Astrocyte (in vitro differentiated cells and primary cell): ENCODE measurements at places on chromosomes 13 and 19. TPM values are rescaled to one million over a fixed set of nuclear protein-coding genes. Genes with fewer than 3 reads are reported as not detected.

PSG1 gene
- total RNA-seq = 0.52 and 1.0 TPM in 2 replicates

LILRB3 gene
- not detected in 2 replicates for total RNA-seq

DNA sequence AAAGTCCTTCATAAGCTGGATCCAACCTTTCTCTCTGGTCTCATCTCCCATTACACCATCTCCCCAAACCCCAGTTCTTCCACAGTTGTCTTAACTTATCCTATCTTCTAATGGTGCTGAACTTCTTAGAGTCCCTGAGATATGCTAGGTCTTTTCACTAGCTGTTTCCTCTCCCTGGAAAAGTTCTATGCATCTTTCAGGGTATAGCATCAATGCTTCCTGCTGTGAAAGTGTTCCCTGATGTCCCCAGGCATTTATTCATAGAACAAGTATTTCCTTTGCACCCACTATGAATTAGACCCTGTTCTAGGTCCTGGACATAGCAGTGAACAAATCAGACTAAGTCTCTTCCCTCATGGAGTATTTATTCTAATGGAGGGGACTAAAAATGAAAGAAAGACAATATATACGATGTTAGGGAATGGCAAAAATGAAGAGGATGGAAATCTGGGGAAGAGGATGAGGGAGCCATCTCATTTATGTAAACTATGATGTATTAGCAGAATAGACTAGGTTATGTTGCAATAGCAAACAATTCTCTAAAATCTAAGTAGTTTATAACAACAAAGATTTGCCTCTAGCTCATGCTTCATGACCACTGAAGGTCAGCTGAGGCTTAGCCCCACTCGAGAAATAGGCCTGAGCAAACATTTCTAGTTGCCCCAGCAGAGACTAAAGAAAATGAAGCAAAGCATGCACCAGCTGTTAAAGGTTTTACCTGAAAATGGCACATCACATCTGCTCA, 120.0 kb downstream of the CYSLTR2 start:
- no peak for DNase-seq

DNA sequence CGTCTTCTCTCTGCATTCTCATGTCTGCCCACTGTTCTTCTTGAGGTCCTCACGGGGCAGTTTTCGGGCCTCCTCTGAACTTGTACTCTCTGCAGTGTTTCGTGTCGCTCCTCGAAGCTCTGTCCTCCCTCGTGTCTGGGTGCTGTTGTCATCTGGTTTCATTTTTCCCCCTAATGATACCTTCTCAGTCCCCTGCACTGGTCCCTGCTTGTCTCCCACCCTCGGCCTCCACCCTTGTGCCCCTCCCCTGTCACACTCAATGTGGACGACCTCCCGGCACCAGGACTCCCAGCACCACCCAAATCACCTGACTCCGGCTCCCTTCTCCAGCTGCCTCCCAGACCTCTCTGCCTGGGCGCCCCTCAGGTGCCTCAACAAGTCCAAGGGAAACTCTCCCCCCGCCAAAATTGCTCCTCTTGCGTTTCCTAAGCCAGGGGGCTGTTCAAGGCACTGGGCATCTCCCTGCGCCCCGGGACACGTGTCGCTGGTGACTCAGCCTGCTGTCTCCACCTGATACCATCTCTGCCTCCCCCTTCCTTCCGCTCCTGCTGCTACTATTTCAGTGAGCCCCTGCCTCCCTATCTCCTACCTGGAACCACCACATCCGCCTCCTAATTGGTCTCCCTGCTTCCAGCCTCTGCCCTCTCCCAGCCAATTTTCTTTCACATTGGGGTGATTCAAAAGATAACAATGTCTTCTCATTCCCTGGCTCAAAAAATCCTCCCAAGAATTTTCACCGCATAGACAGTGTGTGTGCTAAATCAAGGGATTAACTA, 49.5 kb downstream of the RFX2 start:
- peak; percentile 87 for DNase-seq

DNA sequence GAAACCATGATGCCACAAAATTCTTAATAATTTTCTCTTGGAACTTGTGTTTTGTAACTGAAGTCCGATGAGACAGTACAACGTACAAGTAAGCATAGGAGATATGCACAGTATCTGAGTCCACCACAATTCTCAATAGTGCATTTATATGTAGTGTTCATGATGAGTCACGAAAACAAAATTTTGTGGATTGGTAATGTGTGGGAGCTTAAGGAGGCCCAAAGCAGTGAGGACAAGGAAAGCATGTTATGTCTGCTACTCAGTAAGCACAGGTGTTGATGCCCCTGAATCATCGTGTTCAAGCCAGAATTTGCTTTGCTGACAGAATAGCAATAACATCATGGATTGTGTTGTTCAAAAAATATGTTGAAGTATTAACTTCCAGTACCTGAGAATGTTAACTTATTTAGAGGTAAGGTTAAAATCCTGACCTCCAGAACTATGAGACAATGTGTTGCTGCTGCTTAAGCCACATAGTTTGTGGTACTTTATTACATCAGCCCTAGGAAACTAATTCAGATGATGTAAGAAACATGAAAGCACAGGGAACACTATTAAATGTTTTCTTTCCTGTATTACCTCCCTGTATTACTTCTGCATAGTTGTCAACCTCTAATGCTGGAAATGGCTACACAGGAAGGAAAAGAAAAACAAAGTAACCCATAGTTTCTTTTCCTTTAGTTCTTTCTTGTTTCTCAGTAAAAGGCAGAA, 201.3 kb downstream of the SLITRK6 start:
- peak; percentile 46 for DNase-seq

DNA sequence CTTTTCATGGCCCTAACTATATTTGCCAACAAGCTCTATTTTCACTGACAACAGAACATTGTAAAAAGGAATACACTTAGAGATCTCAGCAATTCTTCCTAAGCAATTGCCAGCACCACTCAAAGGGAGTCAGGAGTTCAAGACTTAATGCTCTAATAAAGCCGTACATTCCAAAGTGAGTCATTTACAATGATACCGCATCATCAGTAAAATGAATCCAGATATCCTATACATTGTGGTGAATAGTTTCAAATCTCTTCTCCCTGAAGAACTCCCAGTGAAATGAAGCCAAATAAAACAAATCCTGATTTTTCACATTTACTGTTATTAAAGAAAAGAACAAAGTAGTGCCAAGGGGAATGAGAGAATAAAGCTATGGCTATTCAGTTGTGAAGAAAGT, 2898.7 kb upstream of the PCDH20 start:
- DNase-seq = peak; percentile 50

- DNase-seq = no peak
Measured at GRCh38 chr13:60178327-60178726, 14.6 kb upstream of the DIAPH3 start.

GFY gene
- not detected in 2 replicates for total RNA-seq

DNA sequence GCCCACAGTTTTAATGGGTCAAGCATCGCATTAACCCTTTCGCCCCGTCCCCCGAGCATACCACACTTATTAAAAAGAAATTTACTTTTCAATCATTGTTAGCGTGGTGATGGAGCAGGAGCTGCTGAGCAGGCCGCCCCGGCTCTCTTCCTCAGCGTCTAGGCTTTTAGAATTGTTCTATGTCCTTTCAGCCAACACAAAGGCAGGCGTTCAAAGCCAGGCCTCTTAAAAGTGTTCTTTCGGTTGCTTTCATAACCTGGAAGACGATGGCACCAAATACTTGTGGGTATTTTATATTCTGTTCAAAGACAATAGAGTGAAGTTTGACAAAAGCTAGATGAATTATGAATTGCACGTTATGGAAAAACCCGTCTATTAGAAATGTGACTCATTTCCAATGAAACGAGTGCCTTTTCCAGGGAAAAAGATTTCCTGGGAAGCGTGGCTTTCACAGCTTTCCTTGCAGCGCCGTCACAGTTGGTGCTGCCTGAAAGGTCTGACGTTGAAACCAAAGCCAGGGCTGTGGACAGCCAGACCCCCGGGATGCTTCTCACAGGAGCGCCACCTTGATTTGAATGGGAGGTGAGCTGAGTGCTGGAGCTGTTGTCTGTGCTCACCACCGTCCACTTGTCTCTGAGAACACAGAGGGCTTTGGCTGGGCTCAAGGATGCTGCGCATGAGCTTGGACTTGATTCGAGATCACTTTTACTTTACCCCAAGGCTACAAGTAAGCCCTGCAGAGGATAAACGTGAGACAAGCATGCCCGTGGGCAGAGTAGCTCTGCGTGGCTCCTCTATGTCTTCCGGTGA, 78.8 kb downstream of the SOX1 start:
- DNase-seq = no peak

GRCh38 chr13:19725320-19725719, 57.4 kb downstream of the PSPC1 start:
- DNase-seq = no peak

RGS9BP gene
- 0.18 and 0.19 TPM in 2 replicates for total RNA-seq

- no peak for DNase-seq
Measured at GRCh38 chr19:855566-856120, 3.5 kb downstream of the ELANE start.

DNA sequence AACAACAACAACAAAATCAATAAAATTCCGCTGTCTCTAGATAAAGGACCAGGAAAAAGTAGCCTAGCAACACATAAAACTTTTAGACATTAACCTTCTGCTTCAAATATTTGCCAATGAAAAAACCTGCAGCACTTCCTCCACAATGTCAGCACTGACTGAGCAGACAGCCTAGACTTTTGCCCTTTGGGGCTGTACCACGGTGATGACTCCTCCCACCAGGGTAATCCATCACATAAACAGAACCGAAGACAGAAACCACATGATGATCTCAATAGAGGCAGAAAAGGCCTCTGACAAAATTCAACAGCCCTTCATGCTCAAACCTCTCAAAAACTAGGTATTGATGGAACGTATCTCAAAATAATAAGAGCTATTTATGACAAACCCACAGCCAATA, 30.2 kb upstream of the TRPC4 start:
- no peak for DNase-seq

DNA sequence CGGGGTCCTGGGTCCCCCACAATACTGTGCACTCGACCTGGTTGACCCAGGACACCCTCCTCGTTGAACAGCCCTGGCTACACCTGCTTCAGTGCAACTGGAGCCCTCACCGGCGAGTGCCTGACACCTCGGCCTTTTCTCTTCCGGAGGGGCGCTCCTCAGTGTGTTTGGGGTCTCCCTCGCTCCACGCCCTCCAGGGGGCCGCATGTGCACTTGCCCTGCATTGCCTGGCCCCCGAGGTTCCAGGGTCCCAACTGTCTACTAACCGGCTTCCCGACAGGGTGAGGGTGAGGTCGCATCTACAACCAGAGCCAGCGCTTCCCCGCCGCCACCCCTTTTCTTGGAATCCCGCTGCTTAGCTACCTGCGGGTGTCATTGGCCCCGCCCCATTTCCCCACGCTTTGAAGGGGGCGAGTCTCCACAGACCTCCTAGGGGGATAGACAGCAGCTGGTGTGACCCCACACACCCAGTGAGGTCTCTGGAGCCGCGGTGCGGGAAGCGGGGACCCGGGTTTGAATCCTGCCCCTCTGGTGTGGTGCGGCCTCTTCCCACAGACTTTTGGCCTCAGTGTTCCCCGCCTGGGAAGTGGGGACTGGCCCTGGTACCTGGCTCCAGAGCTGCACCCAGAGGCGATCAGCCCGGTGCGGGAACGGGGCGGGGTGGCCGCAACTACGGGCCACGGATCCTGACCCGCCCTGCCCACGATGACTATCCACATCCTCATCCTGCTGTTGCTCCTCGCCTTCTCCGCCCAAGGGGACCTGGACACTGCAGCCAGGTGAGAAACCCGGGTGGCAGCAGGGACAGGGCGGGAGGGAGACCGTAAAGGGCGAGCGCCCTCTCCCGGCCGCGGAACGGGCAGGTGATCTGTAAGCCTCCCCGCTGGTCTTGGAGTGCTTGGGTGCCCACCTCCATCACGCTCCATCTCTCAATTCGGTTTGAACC, at the start of gene ADM5:
ADM5 (plus strand) TSS at position 462 of the 946 bp plus-strand sequence; CDS start at position 706, 244 bp downstream.
- DNase-seq = no peak

ATP8B3 gene
- total RNA-seq = 3.0 and 4.4 TPM in 2 replicates

DNA sequence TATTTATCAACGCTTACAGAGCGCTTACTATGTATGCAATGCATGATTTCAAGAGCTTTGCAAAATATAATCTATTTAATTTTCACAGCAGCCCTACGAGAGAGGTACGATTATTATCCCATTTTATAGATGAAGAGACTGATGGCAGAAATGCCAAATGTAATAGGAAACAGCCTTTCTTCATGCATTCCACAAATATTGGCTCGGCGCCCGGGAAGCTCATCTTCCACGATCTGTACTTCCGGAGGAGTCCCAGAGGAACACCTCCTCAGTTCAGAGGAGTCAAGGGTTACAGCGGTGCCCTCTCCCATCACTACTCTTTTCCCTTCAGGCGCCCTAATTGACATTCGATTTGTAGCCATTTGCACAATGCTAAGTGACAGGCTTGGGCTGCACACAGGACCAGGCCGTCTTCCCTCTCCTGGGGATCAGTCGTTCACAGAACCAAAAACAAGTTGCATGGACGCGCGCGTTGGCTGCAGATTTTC, 1.1 kb upstream of the ARHGAP35 start:
- DNase-seq = no peak

DNA sequence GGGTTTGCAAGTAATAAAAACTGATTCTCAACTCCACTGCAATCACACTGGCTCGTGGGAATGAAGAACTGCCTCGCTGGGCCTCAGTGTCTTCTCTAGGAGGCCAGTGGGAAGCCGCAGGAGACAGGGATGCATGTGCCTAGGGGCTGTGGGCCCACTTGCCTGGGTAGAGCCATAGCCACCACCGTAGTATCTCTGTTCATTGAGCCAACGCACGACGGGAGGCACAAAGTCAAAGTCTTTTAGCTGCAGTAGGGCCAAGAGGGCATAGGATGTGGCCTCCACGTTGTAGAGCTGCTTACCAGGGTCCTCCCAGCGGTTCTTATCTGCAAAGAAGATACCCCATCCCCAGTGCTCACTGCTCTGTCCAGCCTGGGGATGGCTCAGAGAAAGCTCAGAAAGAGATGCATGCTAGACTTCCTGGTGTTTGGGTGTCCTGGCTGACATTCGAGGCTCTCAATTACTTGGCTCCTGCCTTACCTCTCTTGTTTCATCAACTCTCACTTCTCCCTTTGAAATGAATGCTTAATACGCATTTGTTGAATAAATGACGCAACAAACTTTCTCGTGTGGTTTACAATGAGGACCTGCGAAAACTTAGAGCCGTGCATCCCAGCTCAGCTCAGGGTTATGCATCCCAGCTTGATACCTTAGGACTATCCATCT, 16.1 kb upstream of the TNFSF14 start:
- no peak for DNase-seq

ZNF728 gene
- total RNA-seq = not detected in 2 replicates

- DNase-seq = no peak
Measured at GRCh38 chr13:83221256-83221655, 661.0 kb downstream of the SLITRK1 start.

GRCh38 chr19:53308339-53308811, 25.2 kb upstream of the ZNF845 start:
- no peak for DNase-seq

ABHD8 gene
- 8.5 and 9.4 TPM in 2 replicates for total RNA-seq

DNA sequence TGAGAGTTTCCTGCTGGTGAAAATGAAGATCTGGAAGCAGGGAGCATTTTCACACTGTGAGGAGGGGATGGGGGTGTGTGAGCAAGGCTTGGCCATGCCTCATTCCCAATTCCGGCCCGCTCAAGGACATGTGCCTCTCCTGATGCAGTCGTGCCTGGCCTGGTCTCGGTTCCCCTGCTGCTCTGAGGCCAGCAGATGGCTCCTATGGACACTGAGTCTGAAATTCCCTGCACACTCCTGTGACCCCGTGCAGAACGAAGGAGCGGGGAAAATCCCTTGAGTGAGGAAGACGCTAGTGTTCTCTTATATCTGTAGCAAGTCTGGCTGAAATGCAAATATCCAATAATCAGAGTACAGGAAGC, 363 bp upstream of the ZNF763 start:
- no peak for DNase-seq
